ENCODE measurements at places on chromosomes 4 and X.

GRCh38 chr4:123064390-123064789 lies 142.0 kb upstream of the NUDT6 start:
- DNase-seq: no peak

DNA sequence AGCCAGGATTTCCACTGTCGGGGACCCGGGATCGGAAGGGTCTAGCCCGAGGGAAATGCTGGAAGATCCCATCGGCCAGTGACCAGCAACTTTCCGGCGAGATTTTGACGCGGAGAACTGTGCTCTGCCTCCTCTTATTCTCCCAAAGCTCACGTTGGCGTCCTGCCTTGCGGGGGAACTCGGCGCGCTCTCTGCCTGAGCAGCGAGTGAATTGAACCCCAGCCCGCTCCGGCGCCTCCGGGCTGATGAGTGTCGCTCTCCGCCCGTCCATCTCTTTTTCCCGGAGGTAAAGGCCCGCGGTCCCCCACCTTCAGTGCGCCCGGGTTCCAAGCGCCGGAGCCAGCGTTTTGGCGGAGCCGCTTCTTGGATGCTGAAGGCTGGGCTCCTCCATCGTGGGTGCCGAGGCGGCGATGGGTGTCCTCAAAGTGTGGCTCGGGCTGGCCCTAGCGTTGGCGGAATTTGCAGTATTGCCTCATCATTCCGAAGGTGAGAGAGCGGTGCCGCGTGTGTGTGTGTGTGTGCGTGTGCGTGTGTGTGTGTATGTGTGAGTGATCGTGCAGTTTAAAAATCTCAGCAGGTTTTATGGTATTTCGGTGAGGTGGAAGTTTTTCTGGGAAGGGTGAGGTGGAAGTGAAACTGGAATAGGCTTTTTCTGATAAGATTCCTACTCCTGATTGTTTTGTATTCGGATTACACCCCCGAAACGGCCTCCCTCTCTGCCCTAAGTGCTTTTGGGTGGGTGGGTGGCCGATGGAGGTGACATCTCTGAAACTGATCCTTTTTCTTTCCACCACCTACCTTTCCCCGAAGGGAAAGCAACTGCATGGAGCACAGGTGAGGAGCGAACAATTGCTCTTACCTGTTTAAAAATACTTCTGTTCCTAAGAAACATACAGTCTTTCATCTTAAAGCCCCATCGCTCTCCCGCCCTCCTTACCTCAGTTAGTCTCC lies 752 bp downstream of the FRAS1 start:
- DNase-seq: peak; percentile 21

DNA sequence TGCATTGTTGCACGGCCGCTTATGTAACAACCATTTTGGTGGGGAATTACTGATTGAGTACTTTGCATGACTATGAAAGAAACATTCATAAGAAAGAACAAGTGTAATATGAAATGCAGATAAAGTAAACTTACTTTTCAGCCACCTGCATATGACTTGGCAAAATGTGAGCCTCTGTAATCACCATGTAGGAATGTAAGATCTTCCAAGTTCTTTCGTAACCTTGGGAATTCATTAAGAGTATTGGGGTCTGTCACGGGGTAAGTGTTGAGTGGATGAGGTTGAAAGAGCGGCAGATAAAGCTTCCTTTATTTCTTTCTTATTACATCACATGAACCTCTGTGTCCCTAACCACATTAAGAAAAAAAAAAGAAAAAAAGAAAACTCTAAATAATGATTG lies 348.5 kb upstream of the NR3C2 start:
- DNase-seq: no peak

GRCh38 chrX:33725535-33726210 lies 406.4 kb downstream of the FAM47A start:
- no peak for DNase-seq

DNA sequence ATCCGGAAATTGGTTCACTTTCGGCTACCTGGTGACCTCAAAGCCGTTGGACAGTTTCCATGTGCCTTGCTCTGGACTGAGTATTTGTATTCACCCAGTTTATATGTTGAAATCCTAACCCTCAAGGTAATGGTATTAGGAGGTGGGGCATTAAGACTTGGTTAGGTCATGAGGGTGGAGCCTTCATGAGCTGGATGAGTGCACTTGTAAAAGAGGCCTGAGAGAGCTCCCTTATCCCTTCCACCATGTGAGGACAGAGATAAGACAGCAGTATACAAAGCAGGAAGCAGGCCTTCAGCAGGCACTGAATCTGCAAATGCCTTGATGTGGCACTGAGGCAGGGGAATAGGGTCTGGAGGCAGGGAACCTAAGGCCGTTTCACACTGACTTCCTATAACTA lies 5.3 kb upstream of the OPHN1 start:
- no peak for DNase-seq

DNA sequence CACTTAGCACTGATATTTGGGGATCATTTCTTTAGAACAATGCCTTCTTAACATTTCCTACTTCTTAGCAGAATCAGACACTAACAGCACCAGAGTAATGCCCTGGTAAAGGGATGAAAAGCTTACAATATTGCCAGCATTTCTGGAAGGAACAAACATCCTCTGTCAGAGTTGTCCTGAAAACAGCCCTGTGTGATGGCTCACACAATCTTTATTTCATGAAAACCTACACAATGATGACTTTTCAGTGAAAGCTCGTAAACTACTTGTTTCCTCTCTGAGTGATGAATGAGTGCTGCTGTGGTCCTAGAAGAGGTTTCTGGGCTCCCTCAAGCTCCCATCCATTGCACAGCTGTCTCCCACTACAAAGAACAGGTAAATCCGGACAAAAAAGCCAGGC lies 52.8 kb downstream of the GPC4 start:
- DNase-seq: no peak

DNA sequence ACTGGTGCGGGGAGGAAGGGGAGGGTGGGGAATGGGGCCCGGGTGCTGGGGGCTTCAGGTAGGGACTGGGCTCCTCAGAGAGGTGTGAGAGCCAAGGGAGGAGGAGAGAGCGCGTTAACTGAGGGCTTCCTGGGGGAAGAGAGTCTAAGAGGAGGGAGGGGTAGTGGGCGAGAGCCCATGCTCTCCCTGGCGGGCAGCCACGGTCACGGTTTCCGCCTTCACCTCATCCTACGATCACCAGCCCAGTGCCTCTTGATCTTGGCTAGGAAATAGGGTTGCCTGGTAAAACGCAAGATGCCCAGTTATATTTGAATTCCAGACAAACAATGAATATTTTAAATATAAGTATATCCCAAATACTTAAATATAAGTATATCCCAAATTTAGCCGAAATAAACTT lies 60.8 kb upstream of the GRPEL1 start:
- DNase-seq: no peak

GRCh38 chr4:4269331-4269731 lies 20.6 kb downstream of the LYAR start:
- no peak for DNase-seq

- peak; percentile 76 for DNase-seq
These were observed 708 bp downstream of the ARAP2 start for GRCh38 chr4:36243355-36244256.

GRCh38 chr4:37623125-37623524 lies 63.1 kb downstream of the RELL1 start:
- no peak for DNase-seq

DNA sequence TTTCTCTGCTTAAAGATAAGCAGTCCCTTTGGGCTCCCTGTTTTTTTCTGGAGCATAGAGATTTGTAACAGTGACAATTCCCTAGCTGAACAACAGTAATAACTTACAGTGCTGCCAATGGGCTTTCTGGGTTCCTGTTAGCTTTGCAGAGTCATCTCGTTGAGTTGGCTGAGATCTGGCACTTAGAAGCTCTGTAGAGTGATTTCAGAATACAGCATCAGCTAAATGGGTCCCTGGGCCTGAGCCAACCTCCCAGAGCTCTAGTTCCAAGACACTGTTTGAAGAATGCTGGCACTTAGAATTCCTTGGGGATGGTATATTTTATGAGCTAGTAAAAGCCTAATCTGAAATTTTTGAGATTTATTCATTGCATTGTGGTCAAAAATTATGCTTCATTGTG lies 43.5 kb upstream of the SERTM2 start:
- DNase-seq: no peak

GRCh38 chr4:96355414-96355813 lies 515.5 kb downstream of the PDHA2 start:
- no peak for DNase-seq

DNA sequence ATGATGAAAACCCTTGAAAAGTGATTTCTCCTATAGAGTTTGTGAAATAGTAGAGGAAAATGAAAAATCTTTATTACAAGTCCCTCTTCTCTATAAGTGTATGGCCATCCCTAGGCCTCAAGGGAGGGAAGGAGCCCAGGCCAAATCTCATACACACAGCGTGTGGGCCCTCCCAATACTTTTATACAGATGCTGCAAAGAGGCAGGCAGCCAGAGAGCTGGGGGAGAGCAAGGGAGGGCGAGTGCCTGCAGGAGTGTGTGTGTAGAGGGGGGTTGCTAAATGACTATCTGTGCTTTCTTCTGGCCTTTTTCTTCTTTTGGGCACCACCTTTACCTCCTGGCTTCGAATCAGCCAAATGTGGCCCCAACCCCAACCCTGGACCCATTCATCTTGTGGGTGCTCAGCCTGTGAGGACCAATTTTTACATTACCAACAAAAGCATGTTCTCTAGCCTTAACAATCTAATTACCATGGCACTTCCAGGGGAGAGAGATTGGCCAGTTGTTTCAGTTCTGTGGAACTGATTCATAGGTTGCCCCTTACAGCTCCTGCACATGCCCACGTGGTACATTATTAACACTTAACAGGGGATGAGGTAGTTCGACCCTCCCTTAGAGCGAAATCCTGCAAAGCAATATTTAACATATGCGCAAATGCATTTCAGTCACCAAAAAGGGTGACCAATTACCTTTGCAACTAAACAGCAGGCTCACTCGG lies 2.0 kb downstream of the GPC3 start:
- DNase-seq: no peak

- no peak for DNase-seq
These were observed 24.4 kb downstream of the LCORL start for GRCh38 chr4:17997129-17997528.

GRCh38 chr4:124037236-124037635 lies 640.6 kb downstream of the SPRY1 start:
- DNase-seq: no peak

- DNase-seq: no peak
These were observed 81.5 kb downstream of the ZNF674 start for GRCh38 chrX:46463682-46464081.

DNA sequence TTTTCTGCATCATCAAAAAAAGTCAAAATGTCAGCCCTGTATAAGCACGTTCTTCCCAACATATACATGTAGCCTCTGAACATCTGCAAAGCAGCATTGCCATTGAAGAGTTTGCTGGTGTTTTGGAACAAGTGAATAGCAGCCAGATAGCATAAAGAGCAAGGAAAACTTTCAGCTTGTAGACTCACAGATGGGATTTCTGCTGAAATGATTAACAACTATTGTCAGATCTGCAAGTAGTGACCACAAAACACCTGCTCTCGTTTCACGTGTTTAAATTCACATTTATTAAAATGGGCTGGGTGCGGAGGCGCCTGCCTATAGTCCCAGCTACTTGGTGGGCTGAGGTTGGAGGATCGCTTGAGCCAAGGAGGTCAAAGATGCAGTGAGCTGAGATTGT lies 123.7 kb downstream of the SPRY1 start:
- no peak for DNase-seq

- DNase-seq: no peak
These were observed 7.5 kb upstream of the LETM1 start for GRCh38 chr4:1863297-1864033.

- no peak for DNase-seq
These were observed 116.8 kb upstream of the AGA start for GRCh38 chr4:177558995-177559394.

DNA sequence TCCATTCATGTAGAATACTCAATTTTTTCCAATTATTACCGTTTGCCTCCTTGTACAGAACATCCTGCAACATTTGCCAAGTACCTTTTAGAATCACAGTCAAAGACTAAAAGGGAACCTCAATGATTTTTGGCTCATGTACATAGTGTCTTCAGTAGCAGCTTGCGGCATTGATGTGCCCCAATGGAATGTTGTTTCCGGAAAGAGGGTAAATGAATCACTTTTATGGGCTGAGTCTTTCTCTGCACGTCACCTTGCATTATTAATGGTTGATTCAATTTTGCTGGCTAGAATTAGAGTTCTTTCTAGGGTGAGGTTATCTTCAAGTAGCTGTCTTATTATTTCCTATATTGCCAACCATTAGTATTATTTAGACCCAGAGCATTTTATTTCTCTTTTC lies 116.9 kb upstream of the GABRA2 start:
- no peak for DNase-seq

DNA sequence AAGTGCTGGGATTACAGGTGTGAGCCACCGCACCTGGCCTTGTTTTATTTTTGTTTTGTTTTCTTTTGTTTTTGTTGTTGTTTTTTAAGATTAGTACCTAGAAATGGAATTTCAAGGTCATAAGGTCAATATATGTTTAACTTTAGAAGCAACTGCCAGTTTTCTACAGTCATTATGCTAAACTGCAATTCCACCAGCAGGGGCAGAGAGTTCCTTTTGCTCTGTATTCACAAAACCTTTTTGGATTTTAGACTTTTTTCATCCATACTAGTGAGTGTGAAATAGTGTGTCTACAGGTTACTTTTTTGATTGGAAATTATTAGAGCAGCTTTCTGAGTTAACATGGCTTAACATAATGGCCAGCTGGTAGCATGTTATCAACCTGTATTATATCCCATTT lies 580.6 kb downstream of the TRIML1 start:
- DNase-seq: no peak

DNA sequence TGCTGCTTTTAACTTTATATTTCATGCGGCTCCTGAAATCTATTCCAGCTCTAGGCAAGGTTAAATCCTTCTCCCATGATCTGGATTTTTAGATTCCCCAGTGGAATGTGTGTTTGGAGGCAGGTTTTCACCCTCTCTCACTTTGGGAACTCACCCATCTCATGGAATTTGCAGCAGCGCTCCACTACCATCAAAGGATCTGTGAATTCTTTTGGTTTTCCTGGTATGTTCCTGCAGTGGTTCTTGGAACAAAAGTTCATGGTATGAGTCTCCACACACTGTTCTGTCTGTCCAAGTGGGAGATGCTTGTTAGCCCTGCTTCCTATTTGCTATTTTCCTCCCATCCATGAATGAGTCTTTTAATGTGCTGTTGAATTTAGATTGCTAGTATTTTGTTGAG lies 14.0 kb downstream of the APOOL start:
- no peak for DNase-seq

DNA sequence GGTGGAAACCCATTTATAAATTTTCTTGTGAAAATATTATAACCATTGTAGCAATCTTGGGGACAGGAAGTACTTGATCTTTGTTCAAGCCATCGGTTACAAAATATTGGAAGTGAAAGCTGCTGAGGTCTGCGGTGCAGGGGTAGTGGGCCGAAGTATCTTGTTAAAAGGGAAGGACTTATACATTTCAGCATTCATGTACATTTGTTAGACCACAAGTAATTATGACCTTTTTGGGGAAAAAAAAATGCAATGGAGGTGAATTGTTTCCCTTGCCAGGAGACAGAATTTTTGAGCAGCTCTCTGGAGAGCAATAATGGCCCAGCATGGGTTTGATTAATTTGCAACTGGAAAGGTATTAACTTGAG lies 121.3 kb downstream of the EGF start:
- DNase-seq: no peak

- no peak for DNase-seq
These were observed 8.8 kb downstream of the CHST7 start for GRCh38 chrX:46582325-46582724.
